Left colon (tissue), 2 donors: ENCODE measurements at places on chromosomes 13 and 19.
A peak's percentile ranks its signal among the peaks of the same experiment; 100 is the strongest.

- DNase-seq = peak; percentile 25
Measured at GRCh38 chr19:15631817-15632216, 8.9 kb upstream of the CYP4F3 start.

GRCh38 chr19:54434112-54434872 is 14.7 kb upstream of the LENG8 start:
- DNase-seq = no peak

DNA sequence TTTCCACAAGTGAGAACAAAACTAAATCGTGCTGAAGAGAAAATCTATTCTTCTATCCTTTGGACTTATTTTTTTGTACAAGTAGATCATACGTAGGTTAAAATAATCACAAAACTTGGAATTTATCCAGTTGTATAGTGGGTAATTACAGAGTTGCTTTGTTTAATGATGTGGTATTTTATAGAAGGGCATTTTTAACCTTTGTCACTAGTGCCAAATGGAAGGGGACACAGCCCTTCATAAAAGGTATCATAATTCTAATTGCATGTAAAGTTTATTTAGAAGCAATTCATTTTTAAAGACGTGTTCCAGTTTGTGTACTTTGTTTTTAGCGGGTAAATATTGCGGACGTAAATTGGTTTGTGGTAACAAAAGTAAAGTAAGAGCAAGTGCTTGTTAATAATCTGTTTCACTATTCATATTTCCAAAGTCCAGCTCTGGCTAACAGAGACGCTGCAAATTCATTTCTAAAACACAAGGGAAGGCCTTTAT is 99.5 kb downstream of the ERCC5 start:
- no peak for DNase-seq

DNA sequence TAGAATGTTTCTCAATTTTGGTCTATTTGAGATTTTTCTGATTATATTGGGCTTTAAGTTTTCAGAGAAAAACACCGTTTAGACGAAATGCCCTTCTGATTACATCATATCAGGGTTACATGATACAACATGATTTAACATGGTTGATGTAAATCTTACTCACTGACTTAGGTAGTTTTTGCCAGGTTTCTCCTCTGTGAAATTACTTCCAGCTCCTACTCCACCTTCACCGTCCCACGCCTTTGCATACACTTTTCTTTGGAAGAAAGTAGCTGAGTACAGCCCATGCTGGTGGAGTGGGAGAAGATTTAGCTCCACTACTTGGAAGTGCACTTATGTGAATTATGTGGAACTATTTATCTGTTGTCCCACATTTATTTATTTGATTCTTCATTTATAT is 433.2 kb upstream of the KLHL1 start:
- no peak for DNase-seq

DNA sequence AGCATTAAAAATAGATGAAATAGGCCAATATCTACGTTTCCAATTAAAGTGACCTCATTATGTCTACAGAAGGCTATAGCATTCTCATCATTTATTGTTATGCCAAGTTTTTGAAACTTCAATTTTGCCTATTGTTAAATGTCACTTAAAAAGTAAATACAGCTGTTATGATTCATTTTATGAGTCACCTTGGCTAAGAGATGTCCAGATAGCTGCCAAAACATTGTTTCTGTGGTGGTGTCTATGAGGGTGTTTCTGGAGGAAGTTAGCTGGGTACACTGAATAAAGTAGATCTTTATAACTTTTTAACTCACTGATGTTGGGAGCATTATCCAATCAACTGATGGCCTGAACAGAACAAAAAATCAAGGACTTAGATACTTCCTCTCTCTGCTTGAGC is 1209.7 kb upstream of the PCDH9 start:
- no peak for DNase-seq

DNA sequence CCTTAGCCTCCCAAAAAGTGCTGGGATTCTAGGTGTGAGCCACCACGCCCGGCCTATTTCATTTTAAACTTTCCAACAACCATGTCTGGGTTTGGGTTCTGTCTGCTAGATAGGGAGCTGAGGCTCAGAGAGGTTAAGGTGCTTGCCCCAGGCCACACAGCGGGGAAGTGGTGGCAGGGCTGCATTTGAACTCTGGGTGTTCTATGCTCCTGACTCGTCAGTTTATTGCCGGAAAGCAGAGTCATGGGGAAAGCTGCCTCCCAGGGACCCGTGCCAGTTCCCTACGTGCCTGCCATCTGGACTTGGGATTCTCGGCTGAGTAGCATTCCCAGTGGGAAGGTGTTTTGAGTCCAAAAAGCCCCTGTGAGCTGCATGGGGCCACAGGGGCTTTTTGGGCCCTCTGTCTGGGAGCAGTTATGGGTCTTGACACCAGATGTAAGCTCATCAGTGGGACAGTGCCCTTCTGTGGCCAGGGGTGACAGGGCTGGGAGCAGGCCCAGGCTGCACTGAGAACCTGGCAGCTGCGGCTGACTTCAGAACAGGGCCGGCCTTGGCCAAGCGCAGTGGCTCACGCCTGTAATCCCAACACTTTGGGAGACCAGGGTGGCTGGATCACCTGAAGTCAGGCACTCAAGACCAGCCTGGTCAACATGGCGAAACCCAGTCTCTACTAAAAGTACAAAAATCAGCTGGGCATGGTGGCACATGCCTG is 10.9 kb downstream of the RFX1 start:
- peak; percentile 18 for DNase-seq

DNA sequence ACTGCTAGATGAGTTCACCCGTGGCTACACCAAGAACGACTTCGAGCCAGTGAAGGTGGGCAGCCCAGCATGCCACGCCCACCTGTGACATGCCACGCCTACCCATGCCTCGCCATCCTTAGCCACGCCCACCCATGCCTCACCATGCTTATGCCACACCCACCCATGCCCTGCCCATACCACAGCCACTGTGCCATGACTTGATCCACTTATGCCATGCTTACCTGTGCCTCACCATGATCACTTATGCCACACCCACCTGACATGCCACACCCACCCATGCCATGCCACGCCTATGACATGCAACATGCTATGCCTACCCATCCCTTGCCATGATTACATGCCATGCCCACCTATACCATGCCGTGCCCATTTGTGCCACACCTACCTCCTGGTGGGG is 12.9 kb upstream of the USE1 start:
- DNase-seq = no peak

DNA sequence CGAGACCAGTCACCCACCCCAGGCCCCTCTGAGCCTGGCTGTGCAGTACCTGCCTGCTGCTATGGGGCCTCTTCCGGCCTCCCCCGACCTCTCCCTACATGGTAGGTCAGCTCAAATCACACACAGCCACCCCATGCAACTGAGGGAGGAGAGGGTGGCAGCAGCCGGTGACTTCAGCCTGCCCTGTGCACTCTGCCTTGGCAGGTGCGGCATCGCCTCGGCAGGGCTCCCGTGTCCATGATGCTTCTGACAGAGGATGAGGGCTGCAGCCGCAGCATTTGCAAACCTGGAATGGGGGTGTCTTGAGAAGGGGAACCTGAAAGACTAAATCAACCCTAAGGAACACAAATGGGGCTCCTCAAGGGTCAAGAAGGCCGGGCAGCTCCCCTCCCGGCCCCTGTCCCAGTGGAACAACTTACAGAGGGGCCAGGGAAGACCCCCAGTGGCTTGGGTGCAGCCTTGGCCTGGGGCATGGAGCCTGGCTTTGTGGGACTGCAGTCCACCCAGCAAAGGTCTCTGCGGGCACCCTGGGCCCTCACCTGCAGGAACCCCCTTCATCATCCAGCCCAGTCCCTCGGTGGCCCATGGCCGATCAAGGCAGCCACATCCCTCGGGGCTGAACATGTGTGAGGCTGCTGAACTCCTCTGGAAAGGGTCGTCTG is 6.7 kb downstream of the TEX29 start:
- DNase-seq = no peak

- DNase-seq = no peak
Measured at GRCh38 chr13:29411481-29411880, 184.0 kb downstream of the SLC7A1 start.

DNA sequence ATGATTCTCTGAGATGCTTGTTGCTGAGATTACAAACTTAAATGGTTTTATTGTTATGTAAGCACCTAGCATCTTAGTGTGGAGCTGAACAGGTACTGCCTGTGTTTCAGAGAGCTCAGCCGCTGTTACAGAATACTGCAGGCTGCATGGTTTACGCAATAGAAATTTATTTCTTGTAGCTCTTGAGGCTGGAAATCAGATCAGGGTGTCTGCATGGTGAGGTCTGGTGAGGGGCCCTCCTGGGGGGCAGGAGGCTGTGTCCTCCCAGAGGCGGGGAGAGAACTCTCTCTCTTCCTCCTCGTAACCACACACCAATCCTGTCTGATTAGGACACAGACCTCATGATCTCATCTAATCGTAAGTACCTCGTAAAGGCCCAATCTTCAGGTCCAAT is 13.1 kb downstream of the ATP11A start:
- no peak for DNase-seq

DNA sequence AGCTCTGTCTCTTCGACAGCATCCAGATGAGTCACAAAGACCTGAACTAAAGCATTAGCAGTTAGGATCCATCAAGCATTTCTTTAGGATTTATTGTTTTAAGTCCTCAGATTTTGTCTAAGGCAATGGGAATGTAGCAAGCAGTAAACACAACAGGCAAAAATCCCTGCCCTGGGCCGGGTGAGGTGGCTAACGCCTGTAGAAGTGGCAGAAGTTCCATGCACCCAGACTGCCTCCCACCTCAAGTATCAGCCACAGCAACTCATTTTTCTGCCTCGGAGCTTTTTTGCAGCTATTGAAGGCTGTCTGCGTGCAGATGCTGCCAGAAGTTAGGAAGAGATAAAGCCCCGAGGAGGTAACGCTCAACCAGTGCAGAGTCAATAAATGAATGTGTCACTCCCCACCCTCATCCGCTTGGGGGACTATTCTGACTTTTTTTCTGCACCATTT is 47.1 kb upstream of the MRI1 start:
- no peak for DNase-seq

DNA sequence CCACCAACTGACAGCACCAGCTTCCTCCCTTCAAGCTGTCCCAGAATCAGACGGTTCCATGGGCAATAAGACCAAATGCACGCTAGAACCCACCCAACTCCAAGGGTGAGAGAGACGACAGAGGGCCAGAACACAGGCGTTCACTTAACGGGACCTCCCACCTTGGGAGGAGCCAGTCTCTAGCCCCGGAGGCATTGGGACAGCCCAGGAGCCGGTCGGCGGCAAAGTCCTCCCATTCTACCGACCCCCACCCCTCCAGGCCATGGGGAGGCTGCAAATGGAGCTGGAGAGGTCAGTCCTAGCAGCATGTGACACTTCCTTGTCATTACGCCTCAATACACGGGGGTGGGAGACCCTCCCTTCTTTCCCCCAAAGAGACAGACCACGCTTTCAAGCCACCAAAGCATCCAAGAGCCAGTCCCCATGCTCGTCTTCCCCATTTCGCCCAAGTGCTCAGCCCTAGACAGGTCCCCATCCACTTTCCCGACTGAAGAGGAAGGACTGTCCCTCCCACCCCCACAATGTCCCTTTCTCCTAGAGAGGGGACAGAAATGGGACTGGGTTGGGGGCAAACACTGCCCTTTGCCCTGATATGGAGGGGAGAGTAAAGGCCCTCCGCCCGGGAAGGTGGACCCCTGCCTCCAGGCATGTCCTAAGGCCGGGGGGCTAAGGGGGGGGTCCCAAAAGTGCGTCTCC is 964 bp downstream of the KHSRP start:
- peak; percentile 48 for DNase-seq

- DNase-seq = no peak
Measured at GRCh38 chr13:110368408-110368807, 61.3 kb downstream of the COL4A2 start.

- no peak for DNase-seq
Measured at GRCh38 chr19:33745297-33745696, 51.4 kb upstream of the KCTD15 start.

- DNase-seq = no peak
Measured at GRCh38 chr13:30253830-30254229, 53.5 kb downstream of the KATNAL1 start.

GRCh38 chr13:49454388-49455006 is 10.4 kb downstream of the SETDB2 start:
- no peak for DNase-seq

DNA sequence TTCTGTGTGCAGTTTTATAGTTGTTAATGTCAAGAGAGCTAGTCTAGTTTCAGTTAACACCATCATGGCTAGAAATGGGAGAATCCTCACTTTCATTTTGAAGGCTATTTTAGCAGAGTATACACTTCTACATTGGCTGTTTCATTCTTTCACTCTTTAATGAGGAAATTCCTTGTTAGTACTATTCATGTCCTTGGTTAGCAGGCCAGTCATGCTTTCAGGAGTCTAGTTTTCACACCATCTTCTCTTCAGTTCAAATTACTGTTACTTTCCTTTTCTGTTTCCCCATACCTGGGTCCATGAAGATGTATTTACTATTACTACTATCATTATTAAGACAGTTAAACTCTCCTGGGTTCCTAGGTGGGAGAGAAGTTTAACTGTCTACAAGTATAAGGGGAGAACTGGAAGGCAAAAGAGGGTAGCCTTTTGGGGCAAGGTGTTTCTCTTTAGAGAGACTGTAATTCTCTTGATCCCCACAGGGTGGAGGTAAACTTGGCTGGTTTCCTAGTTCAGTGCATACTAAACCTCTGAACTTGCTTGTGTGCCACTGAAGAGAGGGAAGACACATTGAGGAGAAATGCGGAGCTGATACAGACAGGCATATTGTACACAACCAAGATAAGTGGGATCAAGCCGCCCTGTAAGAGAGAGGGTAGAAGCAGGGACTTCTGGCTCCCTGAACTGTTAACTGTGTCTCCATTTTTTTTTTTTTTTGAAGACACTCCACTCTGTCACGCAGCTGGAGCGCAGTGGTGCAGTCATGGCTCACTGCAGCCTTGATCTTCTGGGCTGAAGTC is 41.3 kb upstream of the IGFL4 start:
- DNase-seq = no peak

DNA sequence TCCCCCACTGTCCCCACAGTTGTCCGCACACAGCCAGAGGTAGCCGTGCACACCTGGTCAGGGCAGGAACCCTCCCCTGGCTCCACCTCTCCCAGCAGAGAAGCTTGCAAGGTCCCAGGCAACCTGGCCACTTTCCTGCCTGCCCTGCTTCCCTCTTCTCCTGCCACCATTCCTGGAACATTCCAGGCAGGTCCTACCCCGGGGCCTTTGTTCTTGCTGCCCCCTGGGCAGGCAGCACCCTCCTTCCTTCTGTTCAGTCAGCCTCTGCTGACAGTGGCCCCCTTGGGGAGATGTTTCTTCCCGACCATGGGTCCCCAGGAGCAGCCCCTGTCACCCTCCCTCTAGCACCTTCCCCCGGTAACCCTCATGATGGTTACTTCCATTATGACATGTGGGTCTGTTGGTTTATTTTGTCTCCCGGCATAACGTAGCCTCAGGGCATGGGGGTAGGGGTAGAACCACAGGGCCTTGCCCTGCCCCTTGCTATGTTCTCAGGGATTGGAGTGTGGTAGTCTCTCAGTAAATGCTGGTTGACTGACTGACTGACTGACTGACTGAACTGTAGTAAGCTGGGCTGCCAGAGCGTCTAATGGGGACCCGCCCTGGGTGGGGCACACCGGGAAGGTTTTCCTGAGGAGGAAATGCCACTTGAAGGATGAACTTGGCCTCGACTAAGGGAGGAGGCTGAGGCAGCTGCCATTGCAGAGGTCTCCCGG is 10.8 kb downstream of the PAK4 start:
- DNase-seq = peak; percentile 92
